ENCODE measurements at places on chromosomes 3 and 15.

DNA sequence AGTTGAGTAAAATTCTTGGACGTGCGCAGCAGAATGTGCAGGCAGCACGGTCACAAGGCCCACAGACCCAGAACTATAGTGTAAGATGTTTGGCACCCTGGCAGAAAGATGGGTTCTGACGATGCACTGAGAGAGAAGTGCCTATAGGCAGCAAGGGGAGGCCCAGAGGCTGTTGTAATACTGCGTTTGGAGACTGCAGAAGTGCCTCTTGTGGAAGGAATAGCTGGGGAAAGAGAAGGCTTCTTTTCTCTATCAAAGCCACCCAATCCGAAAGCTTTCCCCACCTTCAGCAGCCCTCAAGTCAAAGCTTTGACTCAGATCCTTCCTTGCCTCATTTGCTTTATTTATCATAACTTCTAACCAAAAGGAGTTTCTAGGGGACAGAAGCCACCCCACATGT lies 5.2 kb upstream of the SIN3A start:
- DNase-seq = no peak

- DNase-seq = no peak
These were observed 113.8 kb upstream of the P2RY1 start for GRCh38 chr3:152720951-152721718.

GRCh38 chr3:121748680-121749275 lies 763 bp downstream of the GOLGB1 start:
- no peak for DNase-seq

DNA sequence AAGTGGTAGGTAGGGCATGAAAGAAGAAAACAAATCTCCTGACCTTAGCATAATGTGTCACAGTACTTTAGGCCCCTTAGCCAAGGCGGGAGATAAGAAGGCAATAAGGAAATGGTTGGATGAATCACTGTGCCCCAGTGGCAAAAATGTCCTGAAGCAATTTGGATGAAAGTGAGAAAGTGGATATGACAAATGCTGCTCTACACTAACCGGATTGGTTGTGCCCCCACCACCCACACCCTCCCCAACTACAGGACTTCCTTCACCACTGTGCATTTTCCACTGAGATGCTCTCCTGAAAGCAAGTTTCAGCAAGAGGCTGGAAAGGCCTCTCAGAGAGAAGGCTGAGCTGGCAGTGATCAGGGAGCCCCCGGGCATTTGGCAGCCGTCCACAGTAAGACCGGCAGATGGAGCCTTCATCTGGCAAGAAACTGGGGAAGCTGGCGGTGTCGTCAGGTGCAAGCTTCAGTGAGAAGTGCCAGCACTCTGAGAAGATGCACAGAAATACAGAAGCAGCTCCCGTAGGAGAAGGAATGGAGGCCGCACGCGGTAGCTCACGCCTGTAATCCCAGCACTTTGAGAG lies 63.8 kb downstream of the ATP1B3 start:
- DNase-seq = peak; percentile 52

DNA sequence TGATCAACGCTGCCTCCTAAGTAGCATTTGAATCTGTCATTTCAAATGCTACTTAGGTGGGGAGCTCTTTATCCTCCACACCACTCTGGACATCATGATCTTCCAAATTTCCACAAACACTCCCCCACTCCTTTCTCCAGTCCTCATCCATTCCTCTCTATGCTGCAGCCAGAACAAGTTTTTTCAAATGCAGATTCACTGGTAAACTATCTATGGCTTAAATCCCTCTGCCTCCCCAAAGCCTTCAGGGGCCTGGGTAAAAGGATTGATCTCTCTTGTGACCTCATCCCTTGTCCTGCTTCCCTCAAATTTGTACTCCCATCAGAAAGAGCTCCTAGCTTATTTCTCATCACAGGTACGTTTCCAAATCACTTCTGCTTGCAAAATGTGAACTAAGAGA lies 1.3 kb upstream of the AEN start:
- no peak for DNase-seq

DNA sequence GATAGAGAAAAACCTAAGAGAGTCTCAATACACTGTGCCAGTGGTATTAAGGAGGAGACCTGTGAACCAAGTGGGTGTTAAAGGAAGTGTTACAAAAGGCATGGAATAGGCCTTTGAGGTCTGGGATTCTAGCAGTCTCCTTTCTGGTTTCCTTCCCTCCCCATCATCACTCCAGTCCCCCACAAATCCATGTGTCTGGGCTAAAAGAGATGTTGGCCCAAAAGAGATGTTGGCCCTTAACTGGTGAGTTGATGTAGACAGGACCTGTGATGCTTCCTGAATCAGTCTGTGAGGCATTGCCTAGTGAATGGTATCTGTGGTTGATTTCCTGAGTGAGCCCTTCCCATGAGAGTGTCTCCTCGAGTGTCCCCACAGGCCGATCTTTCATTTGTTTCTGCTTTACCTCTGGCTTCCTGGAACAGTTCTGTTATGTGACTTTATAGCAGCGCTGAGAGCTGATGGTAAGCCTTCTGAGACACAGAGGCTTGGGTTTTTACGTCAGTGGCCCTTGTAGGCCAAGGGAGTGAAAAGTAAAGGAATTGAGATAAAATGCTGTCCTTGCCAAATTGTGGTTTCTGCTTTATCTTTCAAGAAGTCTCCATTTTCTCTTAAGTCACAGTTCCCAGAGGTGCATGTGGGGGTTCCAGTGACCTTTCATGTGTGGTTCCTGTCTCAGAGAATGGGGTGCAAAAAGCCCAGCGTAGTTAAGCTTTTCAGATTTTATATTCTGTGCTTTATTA lies 87.8 kb downstream of the KLHL25 start:
- DNase-seq = no peak

GRCh38 chr3:161406594-161407555 lies 35.6 kb upstream of the SPTSSB start:
- no peak for DNase-seq

GRCh38 chr3:23956701-23957100 lies 11.6 kb downstream of the NR1D2 start:
- DNase-seq = no peak

- DNase-seq = no peak
These were observed 1.3 kb upstream of the ABCF3 start for GRCh38 chr3:184184546-184185230.

GRCh38 chr15:89358755-89359439 lies 24.3 kb upstream of the POLG start:
- no peak for DNase-seq

- DNase-seq = no peak
These were observed 24.1 kb downstream of the DUT start for GRCh38 chr15:48355377-48355776.

GRCh38 chr3:121793078-121793477 lies 41.8 kb downstream of the IQCB1 start:
- DNase-seq = no peak

- DNase-seq = no peak
These were observed 3.8 kb downstream of the RNU6-1 start for GRCh38 chr15:67836134-67836455.

DNA sequence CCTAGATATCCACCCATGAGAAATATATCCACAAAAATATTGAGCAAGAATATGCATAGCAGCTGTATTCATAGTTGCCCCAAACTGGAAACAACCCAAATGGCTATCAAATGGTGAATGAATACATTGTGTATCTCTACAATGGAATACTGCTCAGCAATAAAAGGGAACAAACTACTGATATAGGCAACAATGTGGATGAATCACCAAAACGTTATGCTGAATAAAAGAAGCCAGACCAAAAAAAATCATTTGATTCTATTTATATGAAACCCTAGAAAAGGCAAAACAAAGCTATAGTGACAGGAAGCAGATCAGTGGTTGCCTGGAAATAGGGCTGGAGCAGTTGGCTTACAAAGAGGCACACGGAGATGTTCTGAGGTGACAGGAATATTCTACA lies 15.5 kb upstream of the CMTM7 start:
- no peak for DNase-seq

GRCh38 chr3:45781271-45781670 lies 15.1 kb downstream of the SLC6A20 start:
- DNase-seq = no peak

DNA sequence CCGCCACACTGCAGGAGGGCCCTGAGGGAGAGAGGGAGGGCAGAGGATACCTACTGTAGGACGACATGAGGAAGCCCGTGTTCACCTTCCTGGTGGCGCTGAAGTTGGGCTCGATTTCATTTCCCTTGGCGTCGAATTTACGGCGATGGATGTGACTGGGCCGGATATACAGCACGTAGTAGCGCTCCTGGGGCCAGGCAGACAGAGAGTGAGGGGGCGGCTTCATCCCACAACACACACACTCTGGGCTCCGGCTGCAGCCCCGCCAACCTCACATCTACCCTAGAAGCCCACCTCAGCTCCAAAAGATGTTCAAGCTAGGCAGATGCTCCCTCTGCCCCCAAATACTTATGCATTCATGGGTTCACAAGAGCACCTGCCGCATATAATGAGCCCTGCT lies 4.5 kb downstream of the ARPIN start:
- no peak for DNase-seq

DNA sequence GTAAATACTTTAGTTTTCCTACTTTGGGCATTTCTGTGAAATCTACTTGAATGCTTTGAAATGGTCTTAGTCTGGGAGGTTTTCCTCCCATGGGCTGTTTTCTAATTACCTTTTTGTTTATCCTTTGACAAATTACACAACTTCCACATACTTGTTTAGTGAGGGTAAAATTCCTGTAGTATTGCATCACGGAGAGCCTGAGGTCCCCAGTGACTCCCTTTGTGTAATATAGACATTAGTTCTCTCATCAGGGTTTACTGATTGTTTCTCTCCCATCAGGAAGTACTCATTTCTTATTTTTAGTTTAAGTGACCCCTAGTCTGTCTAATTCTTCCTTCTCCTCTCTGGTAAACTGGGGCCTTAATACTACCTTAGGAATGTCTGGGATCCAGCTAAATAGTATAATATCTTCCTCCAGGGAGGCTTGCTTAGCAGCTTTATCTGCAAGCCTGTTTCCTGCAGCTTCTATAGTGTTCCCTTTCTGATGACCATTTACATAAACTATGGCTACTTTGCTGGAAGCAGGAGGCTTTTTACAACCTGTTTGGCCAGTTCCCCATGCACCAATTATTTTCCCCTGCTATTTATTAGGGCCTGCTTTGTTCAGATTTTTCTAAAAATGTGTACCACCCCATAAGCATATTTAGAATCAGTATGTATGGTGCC lies 87.2 kb upstream of the XCR1 start:
- peak; percentile 63 for DNase-seq

DNA sequence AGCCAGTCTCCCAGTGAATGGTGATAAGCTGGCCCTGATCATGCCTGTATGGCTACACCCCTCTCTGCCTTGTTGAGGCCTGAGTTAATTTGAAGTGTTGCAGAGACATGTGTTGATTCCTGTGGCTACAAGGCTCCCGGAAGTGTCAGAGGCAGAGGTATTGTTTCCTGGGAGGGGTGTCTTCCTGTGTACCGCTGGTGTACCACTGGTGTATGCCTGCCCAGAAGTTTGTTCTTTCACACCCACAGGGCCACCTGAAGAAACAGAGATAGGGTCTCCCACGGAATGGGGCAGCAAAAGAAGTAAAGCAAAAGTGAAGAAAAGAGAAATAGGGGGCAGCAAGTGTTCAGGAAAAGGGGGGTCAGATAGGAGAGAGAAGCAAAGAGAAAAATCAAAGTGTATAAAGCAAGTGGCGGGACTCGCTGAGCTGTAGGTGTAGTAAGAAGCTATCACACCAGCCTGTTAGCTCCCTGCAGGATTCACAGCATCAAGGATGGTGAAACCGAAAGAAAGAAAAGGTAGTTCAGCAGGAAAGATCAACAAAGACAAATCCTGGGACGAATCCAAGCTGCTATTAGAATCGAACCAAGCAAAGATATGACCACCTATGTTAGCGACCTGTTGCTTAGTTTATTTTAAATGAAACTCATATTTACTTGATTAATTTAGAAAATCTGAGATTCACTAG lies 36.6 kb upstream of the CD47 start:
- no peak for DNase-seq

GRCh38 chr3:186427627-186428281 lies 65.7 kb upstream of the DGKG start:
- no peak for DNase-seq

- DNase-seq = no peak
These were observed 16.6 kb downstream of the HAPLN3 start for GRCh38 chr15:88878720-88879184.

GRCh38 chr15:79676621-79677020 lies 220.2 kb downstream of the MTHFS start:
- DNase-seq = no peak

GRCh38 chr3:16182183-16182582 lies 7.7 kb downstream of the GALNT15 start:
- peak; percentile 31 for DNase-seq

- DNase-seq = no peak
These were observed 42.3 kb upstream of the GLCE start for GRCh38 chr15:69118089-69118488.

GRCh38 chr3:146124126-146124801 lies 36.7 kb downstream of the PLOD2 start:
- no peak for DNase-seq

DNA sequence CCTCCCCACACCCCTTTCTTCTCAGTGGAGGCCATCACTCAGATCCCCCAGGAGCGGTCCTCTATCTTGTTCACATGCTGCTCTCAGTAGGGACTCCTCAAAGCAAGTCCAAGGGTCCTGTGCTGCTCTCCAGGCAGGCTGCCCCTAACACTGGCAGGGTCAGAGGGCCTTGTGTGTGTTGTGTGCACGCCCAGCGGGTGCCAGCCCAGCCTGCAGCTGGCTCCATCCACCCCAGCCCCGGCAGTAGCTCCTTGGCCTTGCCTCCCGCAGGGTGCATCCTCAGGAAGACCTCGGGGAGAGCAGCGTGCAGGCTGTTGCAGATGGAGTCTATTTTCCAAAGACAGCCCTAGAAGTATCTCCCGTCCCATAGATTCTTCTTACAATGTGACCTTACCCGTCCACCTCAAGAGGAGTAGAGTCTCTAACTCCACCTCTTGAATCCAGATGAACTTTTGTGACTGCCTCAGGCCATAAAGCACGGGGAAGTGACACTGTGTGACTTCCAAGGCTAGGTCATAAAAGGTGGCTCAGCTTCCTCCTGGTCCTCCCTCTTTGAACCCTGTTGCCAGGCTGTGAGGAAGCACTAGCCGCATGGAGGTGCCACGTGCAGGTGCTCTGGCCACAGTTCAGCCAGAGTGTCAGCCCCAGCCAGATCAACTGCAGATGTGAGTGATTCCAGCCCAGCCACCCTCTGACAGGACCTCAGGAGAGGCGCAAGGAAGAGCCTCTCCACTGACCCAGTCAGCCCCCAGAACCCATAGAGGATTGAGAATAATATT lies 531.6 kb downstream of the SHQ1 start:
- no peak for DNase-seq
